ENCODE measurements at places on chromosomes 6 and 20.

GRCh38 chr20:62409931-62410745 lies 3.1 kb upstream of the CABLES2 start:
- DNase-seq = peak; percentile 89

DNA sequence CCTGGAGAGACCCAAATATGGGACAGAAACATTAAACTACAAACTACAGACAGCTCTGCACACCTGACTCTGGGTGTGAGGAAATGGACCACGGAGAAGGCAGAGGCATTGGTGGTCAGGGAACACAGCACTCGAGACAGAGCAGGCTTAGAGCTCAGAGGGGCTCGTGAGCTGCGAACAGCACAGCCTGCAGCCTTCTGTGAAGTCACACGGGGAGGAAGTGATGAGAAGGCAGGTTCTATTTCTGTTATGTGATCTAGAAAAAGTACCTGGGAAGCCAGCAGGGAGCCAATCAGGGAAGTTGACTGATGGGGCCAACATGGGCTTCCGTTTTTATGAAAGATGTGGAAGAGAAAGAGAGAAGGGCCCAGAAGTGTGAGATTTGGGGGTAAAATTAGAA lies 88.9 kb upstream of the SNAP25 start:
- no peak for DNase-seq

DNA sequence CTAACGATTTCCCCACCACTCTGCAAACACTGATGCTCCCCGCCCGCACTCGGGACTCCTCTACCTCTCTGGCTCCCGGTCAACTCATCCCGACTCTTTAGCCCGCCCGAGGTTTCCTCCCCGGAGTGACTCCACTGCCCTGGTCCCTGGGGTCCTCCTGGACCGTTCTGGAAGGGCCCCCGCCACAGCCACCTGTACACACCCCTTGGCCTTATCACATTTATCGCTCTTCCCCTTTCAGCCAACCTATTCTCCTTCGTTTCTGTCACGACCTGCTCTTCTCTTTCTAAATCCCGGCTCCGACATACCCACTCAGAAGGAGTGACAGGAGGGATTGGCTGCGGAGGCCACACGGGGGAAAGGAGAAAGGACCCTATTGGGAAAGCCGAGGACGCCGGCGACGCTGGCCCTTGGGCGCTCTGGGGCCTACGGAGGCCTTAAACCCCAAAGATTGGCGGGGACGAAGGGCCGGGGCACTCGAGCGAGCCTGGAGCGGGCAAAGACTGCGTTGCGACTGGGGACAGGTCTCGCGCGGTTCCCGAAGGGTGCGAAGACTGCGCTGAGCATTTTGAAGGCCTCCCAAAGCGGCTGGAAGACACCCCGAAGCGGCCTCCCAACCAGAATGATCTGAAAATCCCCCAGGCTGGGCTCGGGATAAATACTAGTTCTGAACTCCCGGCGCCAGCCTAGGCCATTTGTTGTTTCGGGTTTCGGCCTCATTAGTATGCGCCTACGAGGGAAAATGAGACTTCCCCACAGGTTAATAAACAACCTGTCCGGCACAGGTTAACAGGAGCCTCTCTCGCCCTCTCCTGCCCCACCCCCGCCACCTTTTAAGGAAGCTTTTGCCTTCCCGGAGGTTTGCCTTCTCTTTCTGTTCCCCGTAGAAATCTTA lies 9.2 kb downstream of the SIM1 start:
- no peak for DNase-seq

GRCh38 chr20:41001497-41001896 lies 27.1 kb upstream of the TOP1 start:
- no peak for DNase-seq

- no peak for DNase-seq
Measured at GRCh38 chr20:17660667-17661066, 21.4 kb downstream of the RRBP1 start.

DNA sequence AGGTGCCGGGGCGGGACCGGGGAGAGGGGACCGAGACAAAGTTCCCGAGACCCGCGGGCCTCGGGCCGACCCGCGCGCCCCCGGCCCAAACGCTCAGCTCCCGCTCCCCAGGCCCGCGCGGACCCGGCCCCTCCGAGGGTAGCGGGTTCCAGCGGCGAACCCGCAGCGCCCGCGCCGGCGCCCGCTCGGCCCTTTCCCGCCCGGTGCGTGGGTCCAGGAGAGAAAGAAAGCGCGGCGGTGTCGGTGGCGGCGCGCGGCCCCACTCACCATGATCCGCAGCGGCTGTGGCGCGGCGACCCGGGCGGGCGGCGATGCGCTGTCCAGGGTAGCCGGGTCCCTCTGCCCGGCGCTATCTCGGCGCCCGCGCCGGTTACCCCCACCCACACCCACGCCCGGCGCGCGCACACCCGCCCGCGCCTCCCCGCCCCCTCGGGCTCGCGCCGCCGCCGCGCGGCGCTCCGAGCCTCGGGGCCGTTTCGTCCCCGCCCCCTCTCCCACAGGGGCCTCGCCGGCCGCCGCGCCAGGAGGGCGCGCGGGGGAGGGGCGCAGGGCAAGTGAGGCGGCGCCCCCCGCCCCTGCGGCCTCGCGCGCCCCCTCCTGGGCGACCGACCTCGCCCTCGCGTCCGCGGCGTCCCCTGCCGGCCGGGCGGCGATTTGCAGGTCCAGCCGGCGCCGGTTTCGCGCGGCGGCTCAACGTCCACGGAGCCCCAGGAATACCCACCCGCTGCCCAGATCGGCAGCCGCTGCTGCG lies at the start of gene ELOVL2:
TSS of gene ELOVL2 (minus strand) at position 345 of the 751 bp plus-strand sequence. CDS start at position 270, 75 bp downstream.
- peak; percentile 76 for DNase-seq

GRCh38 chr6:47759364-47759763 lies 22.5 kb upstream of the OPN5 start:
- DNase-seq = no peak

DNA sequence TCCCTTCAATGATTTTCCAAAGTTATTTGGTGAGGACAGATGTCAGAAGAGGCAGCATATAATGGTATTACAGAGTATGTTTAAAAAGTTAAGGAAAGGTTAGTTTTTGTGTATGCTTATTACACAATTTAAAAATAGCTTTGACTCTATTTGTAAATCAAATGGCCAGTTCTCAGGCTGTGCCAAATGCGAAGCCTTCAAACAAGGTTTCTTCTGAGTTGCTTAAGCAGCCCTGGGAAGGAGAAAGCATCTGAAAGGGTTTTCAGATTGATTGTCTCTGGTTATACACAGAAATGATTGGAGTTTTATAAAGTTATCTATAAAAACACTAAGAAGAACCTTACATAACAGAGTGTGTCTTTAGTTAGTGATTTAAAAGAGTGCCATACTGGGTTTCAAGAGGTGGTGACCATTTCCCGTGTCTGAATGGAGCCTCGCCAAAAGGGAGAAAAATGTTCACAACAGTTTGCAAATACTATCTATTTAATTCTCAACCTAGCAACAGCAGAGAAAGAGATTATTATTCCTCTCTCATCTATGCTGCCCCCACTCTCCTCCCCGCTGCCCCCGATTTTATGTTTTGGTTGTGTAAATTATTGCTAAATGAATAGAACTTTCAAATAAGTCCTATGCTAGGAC lies 16.7 kb downstream of the CD109 start:
- no peak for DNase-seq

DNA sequence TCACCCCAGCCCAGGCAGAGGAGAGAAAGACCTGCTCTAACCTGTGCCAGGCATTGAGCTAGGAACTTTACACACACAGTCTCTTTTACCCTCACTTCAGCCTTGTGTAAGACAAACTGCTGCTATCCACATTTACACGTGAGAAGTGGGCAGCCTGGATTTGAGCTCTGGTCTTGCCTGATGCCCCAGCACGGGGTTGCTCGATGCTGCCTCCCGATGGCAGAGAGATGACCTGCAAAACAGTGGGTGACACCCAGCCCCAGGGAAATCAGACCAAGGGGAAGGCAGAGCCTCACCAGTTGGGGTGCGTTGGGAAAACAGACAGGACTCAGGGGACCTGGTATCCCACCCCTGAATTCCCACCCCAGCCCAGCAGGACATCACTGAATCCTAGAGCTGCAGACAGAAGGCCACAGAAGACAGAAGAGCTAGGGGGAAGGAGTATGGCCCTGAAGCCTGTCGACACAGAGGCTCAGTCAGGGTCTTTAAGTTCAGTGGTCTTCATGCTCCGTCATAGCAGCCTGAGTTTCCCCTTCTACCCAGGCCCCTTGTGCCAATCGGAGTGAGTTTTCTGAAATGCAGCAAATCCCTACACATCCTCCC lies 990 bp downstream of the BPI start:
- no peak for DNase-seq

- no peak for DNase-seq
Measured at GRCh38 chr20:24098886-24099285, 110.3 kb upstream of the GGTLC1 start.

GRCh38 chr20:31579245-31579644 lies 25.8 kb upstream of the ID1 start:
- no peak for DNase-seq

- no peak for DNase-seq
Measured at GRCh38 chr20:63697868-63698545, 1.6 kb downstream of the TNFRSF6B start.

DNA sequence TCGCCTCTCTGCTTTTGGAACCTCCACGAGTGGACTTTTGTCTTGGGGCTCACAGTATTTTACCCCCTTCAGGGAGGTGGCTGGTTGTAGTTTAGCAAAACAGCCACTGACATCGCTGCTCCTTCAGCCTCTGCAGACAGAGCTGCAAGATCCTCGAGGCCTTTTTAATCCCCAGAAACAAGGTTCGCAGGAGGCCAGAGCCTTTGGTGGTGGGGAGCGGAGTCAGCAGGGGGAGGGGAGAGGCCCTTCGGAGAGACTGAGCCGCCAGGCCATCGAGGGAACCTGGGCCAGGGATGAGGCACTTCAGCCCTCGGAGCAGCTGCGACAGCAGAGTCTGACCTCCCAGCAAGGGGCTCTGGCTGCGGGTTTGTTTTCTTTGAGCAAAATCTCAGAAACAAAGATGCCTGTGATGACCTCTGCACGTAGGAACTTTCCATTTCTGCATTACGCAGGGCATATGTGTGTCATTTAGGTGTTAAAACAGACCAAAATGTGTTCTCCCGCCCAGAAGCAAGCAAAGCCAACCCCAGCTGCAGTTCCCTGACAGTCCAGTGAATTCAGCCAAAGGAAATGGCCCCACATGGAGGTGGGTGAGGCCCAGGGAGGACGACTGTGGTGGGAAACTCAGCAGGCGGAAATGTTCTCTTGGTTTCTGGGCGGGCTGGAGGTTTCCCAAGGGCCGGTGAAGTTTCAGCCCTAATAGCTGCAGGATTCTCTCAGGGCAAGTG lies 171.2 kb upstream of the SULF2 start:
- no peak for DNase-seq

- no peak for DNase-seq
Measured at GRCh38 chr6:134689641-134690040, 260.3 kb downstream of the ALDH8A1 start.

DNA sequence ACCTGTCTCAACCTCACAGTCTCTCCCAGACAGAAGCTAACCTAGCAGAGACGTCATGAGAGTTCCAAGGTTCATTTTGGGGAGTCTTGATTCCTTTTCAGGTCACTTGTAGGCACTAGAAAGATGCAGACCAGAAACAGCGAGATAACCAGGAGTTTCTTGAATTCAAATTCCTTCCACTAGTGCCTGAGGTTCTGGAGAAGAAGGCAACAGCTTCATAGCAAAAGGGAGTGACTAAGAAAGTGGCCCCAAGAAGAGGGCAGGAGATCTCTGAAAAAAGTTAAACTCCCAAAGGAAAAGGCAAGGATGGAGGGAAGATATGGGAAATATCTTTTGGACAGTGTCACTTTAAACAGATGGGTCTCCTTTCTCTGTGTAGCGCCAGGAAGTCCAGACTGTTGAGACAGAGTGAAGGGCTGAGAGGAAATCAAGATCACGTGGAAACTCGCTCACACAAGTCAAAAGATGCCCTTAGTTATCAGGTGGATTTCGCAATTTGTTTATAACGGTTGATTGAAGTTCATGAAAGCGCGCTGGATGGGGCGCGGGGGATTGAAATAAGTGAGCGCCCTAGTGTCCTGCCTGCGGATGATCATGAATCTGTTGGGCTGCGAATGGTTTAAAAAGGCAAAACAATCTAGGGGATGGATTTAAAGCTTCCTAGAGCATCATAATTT lies 4.8 kb upstream of the PRSS16 start:
- DNase-seq = no peak

DNA sequence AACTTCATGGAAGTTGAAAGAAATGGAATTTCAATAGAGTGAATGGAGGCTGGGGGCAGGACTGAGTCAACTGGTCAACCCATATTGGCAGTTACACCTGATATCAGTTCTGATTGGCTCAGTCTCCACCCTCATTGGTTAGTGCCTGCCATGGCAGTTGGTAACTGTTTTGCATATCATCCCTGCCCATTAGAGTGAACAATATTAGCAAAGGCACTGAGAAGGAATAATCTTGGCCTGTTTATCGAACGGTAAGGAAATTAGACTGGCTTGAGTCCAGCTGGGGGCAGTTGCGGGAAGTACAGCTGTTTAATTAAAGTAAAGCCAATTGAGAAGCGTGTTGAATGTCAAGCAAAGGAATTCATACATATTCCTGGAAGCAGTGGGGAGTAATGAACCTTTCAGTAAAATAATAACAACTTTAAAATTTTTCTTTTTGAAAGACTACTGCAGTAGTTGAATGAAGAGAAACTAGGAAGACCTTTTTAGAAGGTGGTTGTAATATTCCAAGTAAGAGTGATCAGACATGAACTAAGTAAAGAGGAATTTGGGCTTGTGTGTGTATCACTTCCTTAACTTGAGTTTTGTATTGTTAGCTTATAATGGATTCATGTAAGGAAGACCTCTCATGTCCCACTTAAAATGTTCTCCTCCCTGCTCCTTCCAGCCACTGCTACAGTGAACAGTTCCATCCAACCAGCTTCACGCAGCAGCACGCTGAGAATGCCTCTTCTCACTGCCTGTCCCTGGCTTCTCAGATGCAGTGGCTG lies 17.2 kb upstream of the FAM50B start:
- DNase-seq = no peak

DNA sequence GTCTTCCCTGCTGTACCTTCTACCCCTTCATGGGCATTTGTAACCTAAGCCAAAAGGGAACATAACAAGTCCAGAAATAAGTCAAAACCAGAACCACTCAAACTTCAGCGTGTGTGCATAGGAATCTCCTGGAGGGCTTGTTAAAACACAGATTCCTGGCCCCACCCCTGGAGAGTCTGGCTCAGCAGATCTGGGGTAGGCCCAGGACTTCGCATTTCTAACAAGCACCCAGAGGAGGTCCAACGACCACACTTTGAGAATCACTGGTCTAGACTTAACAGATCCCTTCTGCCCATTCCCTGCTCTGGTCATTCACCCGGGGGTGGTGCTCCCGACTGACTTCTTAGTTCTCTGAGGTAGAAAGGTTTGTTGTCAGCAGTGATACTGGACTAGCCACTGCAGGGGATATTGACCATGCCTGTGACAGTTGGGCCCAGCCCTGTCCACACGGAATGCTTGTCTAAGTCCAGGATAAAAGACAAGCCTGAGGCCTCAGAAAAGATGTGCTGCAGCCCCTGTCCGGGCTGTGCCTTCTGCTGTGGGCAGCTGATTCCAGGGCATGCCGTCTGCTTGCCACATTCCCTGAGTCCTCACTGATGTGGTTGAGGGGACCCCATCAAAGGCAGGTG lies 68.6 kb downstream of the SYNJ2 start:
- DNase-seq = no peak

DNA sequence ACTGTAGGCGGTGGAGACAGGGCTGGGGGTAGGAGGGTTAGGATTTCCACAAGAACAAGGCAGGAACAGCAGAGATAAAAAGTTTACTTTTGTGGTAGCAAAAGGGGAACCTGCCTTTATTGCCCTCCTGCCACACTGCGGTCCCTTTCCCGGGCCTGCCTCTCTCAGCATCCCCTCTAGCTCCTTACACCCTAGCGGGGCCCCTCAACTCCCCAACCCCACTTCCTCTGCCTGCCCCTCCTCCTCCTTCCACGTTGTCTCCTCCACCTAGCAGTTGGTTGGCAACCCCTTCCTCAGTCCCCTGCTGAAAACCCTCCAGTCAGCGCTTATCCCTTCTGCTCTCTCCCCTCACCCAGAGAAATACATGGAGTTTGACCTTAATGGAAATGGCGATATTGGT lies 714 bp downstream of the AIF1 start:
- no peak for DNase-seq

Measured in NCI-H2029 (cell line).